ENCODE measurements at places on chromosomes 11 and 22.
A peak's percentile ranks its signal among the peaks of the same experiment; 100 is the strongest.

GRCh38 chr22:49329636-49330035 is 498.0 kb downstream of the BRD1 start:
- DNase-seq: no peak

DNA sequence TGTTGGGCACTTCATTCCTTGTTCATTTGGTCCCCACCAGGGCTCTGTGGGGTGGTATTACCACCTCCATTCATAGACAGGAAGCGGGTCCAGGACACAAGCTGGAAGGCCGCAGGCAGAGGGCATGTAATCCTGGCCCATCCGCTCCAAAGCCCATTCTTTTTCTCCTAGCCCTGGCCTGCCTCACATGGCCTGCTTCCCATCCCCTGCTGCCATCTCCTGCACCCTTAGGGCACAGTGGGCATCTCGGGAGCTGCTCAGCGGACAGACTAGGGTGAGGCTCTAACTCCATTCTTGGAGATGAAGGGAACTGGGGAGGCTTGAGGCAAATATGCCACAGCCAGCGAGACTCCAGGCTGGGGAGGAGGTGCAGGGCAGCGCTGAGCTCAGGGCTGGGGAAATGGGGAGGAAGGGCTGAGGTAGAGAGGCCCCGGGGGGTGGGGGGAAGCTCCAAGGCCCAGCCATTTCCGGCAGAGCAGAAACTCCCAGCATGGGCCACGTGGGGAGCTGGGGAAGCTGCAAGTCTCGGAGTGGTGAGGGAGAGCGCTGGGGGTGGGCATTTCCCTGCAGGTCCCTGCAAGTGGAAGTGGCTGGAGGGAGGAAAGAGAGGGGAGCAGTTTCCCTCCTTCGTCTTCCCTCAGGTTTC is 14.3 kb upstream of the BCL9L start:
- DNase-seq: no peak

GRCh38 chr11:11057472-11057854 is 199.6 kb upstream of the ZBED5 start:
- no peak for DNase-seq

- DNase-seq: no peak
Measured at GRCh38 chr11:123449436-123449835, 19.4 kb downstream of the GRAMD1B start.

- peak; percentile 92 for DNase-seq
Measured at GRCh38 chr11:127182586-127183203, 182.1 kb upstream of the KIRREL3 start.

GRCh38 chr11:107840129-107840484 is 18.5 kb downstream of the SLC35F2 start:
- DNase-seq: no peak

DNA sequence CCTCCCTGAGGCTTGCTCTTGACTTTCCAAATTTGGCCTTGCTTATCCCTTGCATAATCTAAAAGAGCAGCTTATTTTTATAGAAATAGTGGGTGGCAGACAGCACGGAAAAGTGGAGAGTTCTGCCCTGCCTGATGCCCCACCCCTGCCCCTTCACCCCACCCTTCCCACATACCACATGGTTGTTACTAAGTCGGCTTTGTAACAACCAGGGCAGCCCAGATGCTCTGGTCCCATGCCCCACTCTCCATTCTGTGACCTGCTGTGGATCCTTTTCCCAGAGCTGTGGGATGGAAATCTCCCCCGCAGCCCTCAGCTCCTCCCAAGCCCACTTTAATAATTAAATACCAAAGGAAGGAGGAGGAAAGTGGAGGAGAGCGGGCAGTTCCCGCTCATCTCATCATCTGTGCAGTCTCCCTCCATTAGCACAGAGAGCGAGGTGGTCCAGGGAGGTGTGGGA is 10.9 kb downstream of the MRGPRF start:
- no peak for DNase-seq

- no peak for DNase-seq
Measured at GRCh38 chr11:133828871-133829270, 16.4 kb downstream of the SPATA19 start.

DNA sequence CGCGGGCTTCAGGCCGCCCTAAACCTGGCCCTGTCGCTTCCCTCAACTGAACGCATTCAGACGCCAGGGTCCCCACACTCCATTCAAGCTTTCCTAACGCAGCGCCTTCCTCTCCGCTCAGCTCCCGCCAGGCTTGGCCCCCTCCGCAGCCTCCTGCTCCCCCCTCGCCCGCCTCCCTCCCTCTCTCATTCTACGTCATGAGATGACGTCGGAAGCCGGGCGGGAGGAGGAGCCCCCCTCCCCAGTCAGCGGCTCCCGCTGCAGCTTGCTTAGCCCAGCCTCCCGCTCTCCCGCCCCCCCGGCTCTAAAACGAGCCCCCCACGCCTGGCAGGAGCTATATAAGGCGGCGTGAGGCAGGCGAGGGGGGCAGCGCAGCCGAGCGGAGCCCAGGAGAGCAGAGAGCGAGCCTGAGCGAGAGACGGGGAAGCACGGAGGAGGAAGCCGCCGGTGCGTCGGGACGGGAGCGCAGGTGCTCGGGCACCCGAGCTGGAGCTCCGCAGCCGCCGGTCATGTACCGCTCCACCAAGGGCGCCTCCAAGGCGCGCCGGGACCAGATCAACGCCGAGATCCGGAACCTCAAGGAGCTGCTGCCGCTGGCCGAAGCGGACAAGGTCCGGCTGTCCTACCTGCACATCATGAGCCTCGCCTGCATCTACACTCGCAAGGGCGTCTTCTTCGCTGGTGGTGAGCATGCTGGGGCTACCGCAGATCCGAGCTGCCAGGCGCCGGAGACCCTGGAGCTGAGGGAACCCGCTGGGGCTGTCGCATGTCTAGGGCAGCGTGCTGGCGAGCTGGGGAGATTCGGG is at the start of gene NPAS4:
TSS of gene NPAS4 (plus strand) at position 365 of the 806 bp plus-strand sequence. CDS start at position 510, 145 bp downstream.
- DNase-seq: peak; percentile 90

- no peak for DNase-seq
Measured at GRCh38 chr11:14111496-14111895, 149.0 kb downstream of the SPON1 start.

- no peak for DNase-seq
Measured at GRCh38 chr11:2777871-2778629, 78.3 kb upstream of the KCNQ1OT1 start.

- DNase-seq: no peak
Measured at GRCh38 chr22:20404881-20405280, 10.9 kb downstream of the ZNF74 start.

DNA sequence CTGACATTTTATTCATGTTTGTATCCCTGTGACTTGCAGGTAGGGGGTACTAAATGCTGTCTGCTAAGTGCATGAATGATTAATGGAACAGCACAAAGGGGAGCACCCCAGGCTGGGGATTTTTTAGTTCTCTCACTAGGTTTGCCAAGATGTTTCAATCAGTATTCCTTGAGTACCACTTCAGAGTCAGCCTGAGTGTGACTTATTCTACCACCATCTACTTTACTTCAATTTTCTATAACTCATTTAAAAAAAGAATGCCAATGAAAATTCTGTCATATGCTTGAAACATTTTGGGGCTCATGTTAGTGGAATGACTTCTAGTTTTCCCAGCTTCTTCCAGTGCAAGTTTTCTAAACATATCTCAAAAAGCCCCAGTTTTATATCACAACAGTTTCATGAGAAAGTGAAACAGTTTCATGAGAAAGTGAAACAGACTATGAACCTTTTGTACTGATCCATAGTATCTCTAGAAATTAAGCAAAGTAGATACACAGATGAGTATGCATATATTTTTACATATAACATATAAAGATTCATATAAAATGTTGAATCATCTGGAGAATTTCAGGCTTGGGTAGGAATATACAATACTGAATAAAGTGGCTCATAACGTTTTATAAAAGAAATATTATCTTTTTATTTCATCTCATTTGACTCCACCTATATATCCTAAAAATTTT is 252.4 kb downstream of the GRM5 start:
- no peak for DNase-seq

- no peak for DNase-seq
Measured at GRCh38 chr11:2566223-2567025, 121.6 kb downstream of the KCNQ1 start.

DNA sequence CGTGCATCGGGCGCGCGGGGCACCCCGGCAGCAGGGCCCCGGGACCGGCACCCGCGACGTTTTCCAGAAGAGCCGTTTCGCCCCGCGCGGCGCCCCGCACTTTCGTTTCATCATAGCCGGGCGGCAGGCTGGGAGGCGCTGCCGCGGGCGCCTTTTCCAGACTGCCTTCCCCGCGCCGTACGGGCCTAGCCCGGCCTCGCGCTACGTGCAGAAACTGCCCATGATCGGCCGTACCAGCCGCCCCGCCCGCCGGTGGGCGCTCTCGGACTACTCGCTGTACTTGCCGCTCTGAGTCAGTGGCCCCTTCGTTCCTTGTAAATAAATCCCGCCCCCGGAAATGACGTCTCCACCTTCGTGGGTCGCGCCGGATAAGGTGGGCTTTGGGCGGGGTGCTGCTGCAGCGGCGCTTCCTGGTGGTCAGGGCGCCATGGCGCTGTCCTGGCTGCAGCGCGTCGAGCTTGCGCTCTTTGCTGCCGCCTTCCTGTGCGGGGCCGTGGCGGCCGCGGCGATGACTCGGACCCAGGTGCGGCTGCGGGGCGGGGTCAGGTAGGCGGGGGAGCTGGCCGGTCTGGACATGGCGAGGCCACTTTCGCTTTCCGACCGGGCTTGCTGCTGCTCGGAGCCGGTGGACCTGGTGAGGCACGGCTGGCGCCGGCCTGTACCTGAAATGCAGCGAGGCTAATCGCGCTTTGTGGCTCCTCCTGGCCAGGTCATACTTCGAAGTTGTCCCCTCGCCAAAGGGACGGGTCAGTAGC is at the start of gene TMEM179B:
TSS of gene TMEM179B (plus strand) at position 398 of the 755 bp plus-strand sequence. CDS start at position 428, 30 bp downstream.
- DNase-seq: peak; percentile 93

DNA sequence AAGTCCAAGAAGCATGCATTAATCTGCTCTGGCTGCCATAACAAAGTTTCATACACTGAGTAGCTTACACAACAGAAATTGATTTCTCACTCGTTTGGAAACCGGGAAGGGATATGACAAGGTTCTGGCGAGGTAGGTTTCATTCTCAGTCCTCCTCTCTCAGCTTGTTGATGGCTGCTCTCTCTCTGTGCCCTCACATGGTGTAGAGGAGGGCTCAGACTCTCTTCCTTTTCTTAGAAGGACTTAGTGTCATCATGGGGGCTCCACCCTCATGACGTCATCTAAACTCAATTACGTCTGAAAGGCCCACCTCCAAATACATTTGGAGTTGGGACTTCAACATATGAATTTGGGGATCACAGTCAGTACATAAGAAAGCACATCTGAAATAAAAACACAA is 18.6 kb downstream of the GLYATL1 start:
- no peak for DNase-seq

DNA sequence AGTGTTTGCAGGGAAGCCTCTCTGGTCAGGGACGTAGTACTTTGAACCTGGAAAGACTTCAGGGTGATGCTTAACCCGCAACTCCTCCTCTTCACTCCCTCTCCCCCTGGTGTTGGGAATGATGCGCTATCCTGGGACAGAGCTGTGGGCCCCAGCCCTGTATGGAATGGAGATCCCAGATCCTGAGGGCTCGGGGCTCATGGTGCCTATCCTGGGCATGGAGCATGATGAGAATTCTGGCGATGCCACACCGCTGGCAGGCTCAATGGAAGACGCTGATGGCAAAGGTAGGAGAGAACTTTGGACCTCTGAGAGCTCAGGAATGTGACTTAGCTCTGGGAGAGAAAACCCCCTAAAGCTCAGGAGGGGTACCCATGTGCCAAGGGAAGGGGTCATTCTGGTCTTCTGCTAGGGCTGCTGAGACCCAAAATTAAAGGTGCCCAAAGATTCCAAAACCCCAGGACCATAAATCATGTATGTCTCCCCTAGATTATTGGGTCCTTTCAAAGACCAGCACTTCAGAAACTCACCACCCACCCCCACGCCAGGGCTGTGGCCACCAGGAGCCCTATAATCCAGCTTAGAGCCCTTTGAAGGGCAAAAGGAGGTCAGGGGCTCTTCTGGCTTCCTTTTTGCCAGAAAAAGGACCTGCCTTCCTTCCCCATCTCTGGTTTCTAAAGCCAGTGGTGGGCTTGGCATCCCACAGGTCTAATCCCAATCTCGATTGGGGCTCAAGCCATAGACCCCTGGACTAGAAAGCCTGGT is 52.5 kb downstream of the BTG4 start:
- no peak for DNase-seq

- DNase-seq: no peak
Measured at GRCh38 chr22:49800408-49801238, 27.1 kb downstream of the BRD1 start.

GRCh38 chr11:124101737-124102136 is 13.5 kb upstream of the VWA5A start:
- DNase-seq: no peak

DNA sequence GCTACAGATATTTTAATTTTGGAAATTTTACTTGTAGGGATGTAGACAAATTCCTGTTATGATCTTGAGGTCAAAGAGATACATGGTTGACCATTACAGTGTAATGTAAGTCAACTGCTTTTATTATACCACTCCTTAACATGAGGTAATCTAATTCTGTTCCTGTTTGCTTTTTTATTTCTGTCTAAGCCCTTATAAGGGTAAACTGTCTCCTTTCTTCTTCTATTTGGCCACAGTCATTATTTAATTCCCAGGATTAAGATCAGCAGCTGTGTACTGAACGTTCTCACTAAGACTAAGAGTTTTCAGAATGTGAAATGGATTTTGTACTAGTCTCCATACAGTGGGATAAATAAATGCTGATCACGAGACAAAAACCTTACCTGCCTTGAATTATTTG is 32.8 kb downstream of the C2CD3 start:
- DNase-seq: no peak

DNA sequence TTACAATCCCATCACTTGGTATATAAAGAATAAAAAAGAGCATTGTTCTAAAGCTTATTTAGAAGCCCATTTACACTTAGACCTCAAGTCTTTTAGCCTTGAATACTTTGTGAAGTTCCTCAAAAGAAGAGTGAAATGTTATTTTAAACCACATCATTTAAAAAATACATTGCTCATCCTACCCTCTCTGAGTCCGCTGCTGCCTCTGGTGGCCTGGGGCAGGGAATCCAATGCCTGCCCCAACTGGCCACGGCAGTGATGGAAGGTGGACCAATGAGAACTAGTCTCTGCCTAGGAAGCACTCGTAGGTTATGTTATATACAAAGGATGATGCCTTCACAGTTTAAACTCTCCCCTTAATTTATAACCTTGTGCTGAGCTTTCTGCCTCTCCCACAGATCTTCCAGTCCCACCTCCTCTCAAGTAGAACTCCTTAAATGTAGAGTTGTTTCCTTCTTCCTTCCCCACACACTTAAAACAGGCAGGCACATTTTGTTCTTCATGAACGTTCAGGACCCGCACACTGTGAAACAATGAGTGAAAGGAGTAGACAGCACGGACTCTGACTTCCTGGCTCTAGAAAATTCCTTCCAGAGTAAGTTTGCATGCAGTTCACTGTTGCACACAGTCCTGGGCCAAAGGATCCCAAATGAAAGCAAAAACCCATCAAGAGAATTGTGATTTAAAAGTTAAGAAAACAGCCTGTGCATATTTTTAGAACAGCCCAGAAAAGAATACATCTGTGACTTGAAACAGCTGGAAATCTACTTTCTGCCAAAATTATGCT is 167.8 kb downstream of the RRAS2 start:
- no peak for DNase-seq

GRCh38 chr11:32438866-32439489 is 3.6 kb upstream of the WT1 start:
- DNase-seq: no peak
